Tibial nerve (tissue), 4 donors: ENCODE measurements at places on chromosomes 1 and 21.

GRCh38 chr1:209389258-209389657, 194.3 kb upstream of the CAMK1G start:
- no peaks in the 10 kb centered on the region for H3K27me3 ChIP-seq
- no peaks in the 10 kb centered on the region for H3K36me3 ChIP-seq
- H3K4me3 ChIP-seq, result no peak overlapping the region
- no peaks in the 10 kb centered on the region for H3K4me1 ChIP-seq

DNA sequence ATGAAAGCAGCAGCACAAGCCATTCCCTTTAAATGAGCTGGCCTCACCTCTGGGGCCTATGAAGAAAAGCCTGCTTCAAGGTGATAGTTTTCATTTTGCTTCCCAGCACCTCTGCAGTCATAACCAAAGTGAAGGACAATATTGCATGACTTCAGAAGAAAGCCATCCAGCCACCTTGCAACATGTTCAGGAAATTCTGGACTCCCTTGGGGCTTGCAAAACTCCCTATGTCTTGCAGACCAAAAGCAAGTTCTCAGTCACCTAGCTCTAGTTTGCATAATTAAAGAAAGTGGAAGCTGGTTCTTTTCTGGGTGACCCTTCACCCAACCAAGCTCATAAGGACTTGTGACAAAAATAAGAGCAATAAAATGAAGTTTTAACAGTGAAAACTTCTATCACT, 87.6 kb downstream of the GFI1 start:
- H3K36me3 ChIP-seq, result no peaks in the 10 kb centered on the region
- no peak overlapping the region for H3K27ac ChIP-seq
- no peaks in the 10 kb centered on the region for H3K27me3 ChIP-seq
- no peaks in the 10 kb centered on the region for H3K4me1 ChIP-seq
- DNase-seq, result no peak

DNA sequence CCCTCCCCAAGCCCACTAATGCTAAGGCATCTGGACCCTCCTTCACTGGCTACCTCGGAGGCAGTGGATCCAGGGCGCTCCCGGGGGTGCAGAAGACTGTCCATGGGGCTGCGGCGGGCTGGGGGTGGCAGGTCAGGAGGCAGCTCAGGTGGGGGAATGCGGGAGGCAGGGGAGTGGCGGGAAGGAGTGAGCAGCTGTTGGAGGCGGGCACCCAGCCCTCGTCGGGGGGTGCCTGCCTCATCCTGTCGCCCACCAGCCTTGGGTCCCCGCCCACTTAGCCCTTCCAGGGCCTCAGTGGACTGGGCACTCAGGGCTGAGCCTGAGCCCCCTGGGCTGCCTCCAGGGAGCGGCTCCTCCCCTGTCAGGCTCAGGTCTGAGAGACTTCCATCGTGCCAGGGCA, 10.7 kb upstream of the GATAD2B start:
- peaks cover 5% of the 10 kb centered on the region for H3K4me1 ChIP-seq
- H3K27me3 ChIP-seq, result no peaks in the 10 kb centered on the region
- no peak overlapping the region for H3K27ac ChIP-seq
- no peak for DNase-seq
- no peak overlapping the region for H3K4me3 ChIP-seq

DNA sequence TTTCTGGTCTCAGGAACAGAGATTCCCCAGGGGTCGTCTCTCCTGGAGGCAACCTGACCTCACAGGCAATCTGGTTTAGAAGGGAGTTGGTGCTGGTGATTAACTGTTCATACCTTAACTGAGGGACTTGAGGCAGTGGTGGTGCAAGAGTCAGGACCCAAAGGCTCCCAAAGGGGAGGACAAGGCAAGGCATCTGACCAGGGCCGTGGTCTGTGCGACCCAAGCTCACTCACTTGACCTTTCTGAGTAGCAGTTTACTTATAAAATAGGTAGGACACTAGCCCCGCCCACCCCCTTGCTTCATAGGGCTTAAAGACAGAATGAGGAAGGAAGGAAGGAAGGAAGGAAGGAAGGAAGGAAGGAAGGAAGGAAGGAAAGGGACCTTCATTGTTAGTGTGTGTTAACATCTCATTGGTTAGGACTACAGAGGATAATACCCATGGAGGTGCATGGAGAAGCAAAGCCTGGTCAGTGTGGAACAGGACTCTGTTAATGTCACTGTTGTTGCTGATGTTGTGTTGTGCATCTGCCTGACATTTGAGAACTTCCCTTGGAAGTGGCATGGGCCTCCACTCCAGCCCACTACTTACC, 4.6 kb upstream of the KCNA2 start:
- H3K27me3 ChIP-seq, result peaks cover 38% of the 10 kb centered on the region
- H3K36me3 ChIP-seq, result no peaks in the 10 kb centered on the region
- no peak overlapping the region for H3K27ac ChIP-seq
- H3K4me1 ChIP-seq, result no peaks in the 10 kb centered on the region

- H3K36me3 ChIP-seq, result no peaks in the 10 kb centered on the region
- no peaks in the 10 kb centered on the region for H3K27me3 ChIP-seq
- H3K4me1 ChIP-seq, result no peaks in the 10 kb centered on the region
- no peak overlapping the region for H3K27ac ChIP-seq
- no peak overlapping the region for H3K4me3 ChIP-seq
These were observed 53.4 kb downstream of the CD2 start for GRCh38 chr1:116807394-116808199.

DNA sequence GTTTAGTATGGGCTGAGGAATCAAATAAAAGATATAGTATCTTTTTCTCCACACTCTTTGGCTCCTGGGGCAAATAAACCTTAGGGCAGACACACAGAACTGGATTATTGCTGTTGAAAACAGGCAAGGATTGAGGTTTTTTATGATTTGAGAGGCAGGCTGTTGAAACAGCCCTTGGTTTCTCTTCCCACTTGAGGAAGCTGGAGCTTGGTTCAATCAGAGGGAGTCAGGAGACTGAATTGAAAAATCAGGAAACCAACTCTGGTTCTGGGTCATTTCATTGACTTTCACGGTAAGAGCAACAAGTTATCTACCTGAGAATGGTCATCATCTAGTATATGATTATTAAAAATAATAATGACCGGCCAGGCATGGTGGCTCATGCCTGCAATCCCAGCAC, 108.4 kb downstream of the CNIH3 start:
- H3K27me3 ChIP-seq, result no peaks in the 10 kb centered on the region
- no peaks in the 10 kb centered on the region for H3K36me3 ChIP-seq
- H3K4me3 ChIP-seq, result no peak overlapping the region
- H3K27ac ChIP-seq, result no peak overlapping the region
- no peaks in the 10 kb centered on the region for H3K4me1 ChIP-seq
